ENCODE measurements at places on chromosomes 2 and 18.

DNA sequence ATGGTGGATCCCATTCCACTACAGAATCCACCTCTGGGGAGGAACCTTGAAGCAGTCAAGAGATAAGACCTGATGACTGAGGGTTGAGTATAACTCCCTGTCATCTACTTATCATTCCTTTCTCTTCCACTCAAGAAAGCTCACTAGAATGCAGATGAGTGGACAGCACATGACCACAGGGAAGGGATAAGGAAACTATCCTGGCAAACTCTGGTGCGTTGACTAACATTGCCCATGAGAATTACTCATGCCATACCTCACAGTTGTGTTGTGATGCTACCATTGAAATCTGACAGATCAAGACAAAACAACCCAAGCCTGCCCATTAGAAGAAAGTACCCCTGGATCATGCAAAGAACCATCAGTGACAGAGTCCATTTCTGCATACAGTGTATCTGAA lies 26.5 kb downstream of the SLC16A14 start:
- DNase-seq = no peak

- no peak for DNase-seq
Observed at GRCh38 chr2:99707592-99707991, 217.8 kb upstream of the REV1 start.

DNA sequence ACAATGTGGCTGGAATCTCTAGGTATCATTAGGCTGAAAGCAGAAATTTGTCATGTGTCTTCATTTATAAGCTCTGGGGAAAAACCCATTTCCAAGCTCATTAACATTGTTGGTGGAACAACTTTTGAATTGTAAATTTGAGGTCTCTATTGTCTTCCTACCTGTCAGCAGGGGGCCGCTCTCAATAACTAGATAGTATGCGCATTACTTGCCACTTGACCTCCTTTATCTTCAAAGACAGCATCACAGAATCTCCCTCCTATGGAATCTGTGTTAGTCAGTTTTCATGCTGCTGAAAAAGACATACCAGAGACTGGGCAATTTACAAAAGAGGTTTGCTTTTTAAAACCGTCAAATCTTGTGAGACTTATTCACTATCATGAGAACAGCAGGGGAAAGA lies 223.1 kb downstream of the CALCRL start:
- DNase-seq = no peak

GRCh38 chr2:229733611-229734245 lies 19.4 kb upstream of the DNER start:
- DNase-seq = no peak

DNA sequence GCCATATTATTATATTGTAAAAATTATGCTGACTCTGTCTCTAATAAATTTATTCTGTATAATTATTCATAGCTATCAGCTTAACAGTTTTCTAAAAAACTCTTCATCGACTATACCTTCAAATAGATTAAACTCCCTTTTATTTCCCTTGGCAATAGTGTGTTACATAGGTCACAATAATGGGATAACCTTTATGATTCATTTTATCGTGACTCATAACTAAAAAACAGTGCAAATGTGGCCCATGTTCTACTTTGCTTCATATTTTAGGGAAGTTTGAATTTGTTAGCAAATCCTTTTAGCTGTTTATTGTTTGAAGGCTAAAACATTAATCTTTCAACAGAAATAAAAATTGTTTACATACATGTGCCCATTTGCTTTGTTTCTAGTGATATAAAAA lies 783.2 kb upstream of the CDH2 start:
- no peak for DNase-seq

GRCh38 chr18:24000613-24001490 lies 13.7 kb upstream of the TTC39C start:
- DNase-seq = no peak

DNA sequence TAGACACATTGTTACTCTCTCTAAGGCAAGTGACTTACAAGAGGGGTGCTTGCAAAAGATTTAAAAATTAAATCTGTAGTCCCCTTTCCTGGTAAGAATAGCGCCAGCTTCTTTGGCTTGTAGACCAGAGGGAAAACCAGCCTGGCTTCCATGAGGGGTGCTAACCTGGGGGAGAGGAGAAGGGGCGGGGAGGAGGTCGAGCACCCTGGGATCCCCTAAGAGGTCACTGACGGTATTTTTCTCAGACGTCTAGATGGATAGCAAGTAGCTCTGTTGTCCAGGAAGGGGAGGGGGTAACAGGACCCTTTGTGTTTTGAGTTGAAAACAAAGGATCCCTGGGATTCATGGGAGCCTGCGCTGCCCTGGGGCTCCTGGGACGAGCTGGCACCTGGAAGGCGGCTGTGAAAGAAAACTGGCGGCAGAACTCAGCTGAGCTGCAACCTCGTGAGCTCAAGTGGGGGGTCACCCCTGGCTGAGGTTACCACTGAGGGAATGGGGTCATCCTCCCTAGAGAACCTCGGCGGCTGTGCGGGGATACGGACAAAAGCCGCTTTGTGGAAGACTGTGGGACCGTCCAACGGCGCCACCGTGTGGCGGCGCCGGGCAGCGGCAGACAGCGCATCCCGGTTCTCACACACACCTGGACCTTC lies 37.8 kb upstream of the MRPL19 start:
- peak; percentile 61 for DNase-seq

DNA sequence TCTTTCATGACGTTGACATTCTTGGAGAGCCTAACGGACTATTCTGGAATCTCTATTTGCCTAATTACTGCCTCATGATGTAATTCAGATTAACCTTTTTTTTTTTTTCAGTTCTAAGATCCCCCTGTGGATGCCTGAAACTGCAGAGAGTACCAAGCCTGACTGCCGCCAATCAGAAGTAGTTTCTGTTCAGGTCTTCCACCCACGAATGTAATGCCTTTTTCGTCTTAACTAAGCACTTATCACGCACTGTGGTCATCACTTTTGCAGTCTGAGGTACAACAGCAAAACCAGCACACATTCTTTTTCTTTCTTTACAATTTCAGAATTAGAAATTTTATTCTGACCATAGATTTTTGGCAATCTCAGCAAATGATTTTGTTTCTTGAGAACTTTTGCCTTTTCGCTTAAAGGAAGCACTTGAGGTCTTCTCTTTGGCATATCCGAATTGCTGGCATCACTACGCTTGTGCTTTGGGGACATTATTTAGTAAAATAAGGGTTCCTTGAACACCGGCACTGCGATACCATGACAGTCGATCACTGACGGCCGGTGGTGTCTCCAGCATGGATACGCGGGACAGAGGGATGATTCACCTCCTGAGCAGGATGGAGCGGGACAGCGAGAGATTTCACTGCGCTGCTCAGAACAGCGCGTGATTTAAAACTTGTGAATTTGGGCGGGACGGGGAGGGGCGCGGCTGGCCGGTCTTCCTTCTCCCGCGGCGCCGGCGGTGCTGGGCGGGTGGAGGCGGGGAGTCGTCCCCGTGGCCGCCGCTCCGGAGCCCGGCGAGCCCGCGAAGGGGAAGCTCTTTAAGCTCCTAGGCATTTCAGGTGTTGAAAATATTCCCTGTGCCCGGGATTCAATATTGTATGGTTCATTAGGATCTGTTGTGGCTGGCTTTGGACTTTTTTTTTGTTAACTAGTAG lies 32.0 kb upstream of the GPR55 start:
- no peak for DNase-seq

DNA sequence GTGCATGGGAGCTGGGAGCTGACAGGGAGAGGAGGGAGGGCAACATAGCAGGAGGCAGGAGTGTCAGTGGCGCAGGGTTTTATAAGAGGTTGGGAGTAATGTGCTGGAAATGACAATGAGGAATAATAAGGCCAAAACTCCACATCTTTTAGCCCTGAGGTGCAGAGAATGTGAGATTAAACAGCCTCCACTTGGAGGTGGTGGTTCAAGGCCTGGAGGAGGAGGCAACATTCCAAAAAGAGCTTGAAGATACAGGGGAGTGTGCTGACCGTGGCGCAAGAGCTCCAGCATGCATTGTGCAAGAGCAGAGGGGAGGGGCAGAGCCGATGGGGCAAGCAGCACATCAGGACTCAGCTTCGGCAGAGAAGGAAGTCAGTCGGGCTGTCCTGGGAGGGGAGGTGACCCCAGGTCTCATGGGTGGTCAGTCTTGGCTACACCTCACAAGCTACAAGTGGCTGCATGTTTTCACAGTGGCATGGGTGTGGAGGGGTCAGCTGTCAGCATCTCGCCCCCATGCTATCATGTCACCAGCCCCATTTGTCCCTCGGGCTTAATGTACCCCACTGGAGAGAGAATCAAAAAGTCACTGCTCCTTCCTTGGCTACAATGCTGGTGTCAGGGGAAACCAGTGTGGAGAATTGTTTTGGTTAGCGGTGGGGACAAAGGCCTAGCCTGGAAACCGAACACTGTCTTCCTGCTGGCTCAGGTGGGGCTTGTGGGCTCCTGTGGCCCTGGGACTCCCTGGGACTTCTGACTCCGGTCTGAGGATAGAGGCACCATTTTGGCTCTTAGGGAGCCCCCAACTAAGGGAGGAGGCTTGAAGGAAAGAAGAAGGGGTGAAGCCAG lies 208.0 kb downstream of the ZFP36L2 start:
- DNase-seq = no peak

DNA sequence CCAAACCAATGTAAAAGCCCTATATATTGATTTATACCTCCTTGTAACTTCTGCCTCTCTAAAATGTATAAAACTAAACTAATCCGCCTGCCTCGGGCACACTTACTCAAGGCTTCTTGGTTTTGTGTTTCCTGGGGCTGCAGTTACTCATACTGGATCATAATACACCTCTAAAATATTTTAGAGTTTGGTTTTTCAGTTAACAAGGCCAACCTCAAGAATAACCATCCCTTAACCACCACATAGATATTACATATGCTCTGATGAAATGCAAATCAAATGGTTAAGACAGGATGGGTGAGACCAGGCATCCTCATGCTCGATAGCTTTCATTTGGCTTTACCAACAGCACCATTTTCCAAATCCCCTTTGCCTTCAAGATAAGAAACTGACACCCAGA lies 46.4 kb downstream of the UXS1 start:
- no peak for DNase-seq

DNA sequence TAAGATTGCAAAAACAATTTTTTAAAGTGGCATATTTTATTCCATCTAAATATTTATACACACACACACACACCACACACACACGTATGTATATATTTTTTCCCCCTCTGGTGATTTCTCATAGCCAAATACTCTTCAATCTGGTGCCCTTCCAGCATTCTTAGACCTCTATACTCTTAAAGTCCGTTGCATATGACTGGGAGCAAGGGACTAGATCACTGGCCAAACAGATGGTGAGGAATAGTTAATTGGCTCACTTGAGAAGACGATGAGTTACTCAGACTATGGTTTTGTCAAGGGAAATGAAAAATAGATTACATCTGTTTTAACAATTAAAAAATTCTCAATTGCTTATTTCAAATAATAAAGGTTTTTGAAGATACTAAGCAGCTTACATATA lies 512.5 kb upstream of the LRRTM4 start:
- no peak for DNase-seq

- DNase-seq = no peak
Observed at GRCh38 chr2:19861813-19862212, 40.0 kb downstream of the TTC32 start.

- DNase-seq = no peak
Observed at GRCh38 chr2:129490641-129491040, 488.8 kb upstream of the RAB6C start.

GRCh38 chr2:28583899-28584553 lies 88.2 kb downstream of the PLB1 start:
- DNase-seq = no peak

GRCh38 chr2:203649176-203649814 lies 57.1 kb upstream of the CD28 start:
- no peak for DNase-seq

DNA sequence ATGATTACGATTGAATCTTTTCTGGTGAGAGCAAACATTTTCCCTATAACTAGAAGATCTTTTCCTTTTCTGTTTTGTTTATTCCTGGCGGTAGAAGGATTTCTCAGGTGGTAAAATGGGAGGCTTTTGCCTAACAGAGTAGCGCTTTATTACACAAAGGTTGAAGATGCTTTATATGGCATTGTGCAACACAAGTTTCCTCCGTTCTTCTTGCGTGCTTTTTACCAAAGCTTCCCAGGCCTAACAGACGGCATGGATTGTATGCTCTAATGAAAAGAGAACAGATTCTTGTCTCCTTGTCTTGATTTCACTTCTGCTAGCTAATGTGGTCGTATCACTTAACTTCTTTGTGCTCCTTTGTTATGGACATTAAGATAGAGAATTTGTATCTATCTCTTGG lies 43.8 kb downstream of the MYO1B start:
- DNase-seq = no peak

GRCh38 chr18:27985832-27986231 lies 191.1 kb downstream of the CDH2 start:
- DNase-seq = no peak

GRCh38 chr2:74821177-74822126 lies 12.5 kb upstream of the HK2 start:
- no peak for DNase-seq

DNA sequence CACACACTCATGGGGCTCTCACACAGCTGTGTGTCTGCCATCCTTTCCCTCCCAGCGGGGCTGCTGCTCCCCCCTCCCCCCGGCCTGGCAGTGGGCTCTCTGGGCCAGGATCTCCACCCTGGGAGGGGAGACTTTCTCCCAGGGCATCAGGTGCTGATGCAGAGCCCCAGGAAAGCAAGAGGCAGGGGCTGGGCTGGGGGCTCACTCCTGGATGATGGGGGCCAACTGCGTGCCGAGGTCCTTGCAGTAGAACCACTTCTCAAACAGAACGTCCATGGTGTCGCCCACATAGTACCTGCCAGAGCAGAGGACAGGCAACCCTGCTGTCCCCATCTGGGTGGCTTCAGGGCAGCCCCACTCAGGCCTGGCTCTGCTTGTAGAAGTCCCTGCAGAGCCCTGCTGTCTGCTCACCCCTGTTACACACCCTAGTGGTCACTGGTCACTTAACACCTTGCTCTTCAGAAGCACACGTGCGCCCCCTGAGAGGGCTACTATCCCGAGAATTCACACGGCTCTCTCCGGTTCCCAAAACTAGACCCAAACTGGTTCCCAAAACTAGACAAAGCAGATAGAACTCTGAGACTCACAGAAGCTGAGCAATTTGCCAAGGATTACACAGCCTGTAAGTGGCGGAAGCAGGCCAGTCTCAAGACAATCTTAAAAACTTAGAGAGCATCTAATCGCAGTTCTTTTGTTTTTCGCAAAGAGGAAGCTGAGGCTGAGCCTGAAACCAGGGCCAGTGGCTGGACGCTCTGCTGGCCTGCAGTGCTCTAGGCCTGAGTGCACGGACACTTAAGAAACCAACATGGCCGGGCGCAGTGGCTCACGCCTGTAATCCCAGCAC lies 6.6 kb upstream of the OXER1 start:
- peak; percentile 61 for DNase-seq

DNA sequence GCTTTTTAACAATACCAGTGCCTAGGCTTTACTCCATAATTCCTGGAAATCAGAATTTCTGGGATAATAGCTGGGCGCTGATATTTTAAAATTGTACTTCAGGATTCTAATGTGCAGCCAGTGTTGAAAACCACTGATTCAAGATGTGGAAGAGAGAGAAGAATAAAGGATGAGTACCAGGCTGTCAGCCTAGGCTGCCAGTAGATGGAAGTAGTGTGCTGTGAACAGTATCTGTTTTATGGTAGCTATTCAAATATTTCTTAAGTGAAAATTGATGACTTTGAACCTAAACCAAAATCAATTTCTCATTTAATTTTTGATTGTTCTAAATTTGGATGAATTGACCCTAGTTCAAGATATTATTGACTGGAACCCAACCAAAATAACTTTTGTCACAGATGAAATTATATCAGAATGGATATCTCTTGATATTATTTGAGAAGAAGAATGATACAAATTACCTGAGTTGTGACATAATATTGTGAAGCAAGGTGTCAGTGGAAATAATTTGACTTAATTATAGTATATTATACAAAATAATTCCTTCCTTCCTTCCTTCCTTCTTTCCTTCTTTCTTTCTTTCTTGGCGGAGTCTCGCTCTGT lies 88.0 kb downstream of the COMMD1 start:
- no peak for DNase-seq

GRCh38 chr2:24717263-24717951 lies 75.8 kb downstream of the PTRHD1 start:
- no peak for DNase-seq
